ENCODE measurements at places on chromosomes 2 and 18.

GRCh38 chr2:179233626-179234430 is 30.8 kb downstream of the SESTD1 start:
- no peak for DNase-seq

DNA sequence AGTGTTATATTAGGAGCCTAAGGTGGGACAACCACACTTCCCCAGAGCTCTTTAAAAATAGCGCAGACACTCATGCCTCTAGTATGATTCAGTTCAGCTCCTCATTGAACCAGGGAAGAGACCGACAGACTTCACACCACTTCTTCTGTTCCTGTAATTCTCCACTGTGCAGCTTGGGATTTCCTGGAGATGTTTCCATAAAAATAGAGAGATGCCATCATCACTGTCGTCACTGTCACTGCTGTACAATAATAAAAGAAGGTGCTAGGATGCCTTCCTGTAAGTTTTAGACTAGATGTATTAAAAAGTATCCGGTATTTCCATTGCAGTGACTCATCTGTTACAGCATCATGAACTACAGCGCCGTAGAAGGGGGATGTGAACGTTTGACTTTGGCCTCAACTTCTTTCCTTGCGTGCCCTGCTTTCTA is 110.9 kb downstream of the FAM210A start:
- no peak for DNase-seq

DNA sequence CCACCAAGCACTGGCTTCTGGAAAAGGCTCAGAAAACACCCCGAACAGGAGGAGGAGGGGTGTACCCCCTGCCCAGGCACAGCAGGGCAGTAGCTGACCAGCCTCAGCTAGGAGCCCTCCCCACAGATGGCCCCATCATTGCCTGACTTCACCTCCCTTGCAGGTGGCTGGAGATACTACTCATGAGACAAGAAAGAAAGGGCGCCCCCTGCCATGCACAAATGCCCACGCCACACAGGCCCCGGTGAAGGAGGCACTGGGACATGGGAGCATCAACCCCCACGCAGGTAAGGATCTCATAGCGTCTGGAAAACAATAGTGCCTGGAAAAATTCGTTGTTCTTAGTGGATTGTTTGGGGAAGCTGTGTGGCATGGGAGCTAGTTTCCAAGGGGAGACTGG is 240.6 kb downstream of the TFCP2L1 start:
- no peak for DNase-seq

DNA sequence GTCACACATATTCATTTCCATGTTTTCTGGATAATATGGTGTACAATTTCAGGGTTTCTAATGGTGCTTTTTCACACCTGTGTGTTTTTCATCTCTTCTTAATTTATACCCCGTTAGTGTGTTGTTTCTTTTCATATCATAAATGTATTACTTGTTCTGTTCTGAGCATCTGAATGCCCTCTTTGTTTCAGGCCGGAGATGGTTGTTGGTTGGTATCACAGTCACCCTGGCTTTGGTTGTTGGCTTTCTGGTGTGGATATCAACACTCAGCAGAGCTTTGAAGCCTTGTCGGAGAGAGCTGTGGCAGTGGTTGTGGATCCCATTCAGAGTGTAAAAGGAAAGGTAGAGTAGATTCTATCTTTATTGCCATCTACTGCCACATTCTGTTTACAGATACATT is 45.1 kb upstream of the TBR1 start:
- DNase-seq = no peak

DNA sequence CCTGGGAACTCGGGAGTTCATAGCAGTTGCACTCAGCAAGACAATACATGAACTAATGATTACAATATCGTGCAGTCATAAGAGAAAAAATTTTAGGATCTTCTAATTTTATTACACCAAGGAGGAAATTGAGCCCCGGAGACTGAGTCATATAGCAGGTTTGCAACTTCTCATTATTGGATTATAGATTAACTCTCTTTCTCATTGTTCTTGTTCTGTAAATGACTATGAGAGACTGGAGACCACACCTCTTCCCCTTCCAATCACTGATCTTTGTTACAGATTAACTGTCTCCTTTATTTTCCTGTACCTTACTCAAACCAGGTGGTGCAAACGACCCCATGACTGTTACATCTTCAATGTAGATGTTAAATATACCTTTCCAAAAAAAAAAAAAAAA is 435.8 kb upstream of the DDX18 start:
- no peak for DNase-seq

GRCh38 chr2:186912979-186913378 is 64.0 kb upstream of the ZSWIM2 start:
- no peak for DNase-seq

DNA sequence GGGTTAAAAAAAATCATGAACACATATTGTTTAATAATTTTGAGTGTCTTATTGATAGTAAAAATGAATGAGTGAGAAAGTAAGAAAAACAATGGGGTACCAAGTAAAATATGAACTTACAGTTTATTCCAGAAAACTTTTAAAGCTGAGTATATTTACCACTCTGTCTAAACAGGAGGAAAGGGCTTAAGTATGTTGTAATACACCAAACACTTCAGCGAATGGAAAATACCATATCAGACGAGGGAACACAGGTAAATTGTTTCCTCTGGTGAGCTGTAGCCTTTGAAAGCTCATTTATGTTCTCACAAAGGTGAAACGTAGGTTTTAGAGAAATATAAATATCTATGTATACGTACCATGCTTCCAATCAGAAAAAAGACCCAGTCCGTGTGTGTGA is 1209.6 kb upstream of the ZEB2 start:
- DNase-seq = no peak

DNA sequence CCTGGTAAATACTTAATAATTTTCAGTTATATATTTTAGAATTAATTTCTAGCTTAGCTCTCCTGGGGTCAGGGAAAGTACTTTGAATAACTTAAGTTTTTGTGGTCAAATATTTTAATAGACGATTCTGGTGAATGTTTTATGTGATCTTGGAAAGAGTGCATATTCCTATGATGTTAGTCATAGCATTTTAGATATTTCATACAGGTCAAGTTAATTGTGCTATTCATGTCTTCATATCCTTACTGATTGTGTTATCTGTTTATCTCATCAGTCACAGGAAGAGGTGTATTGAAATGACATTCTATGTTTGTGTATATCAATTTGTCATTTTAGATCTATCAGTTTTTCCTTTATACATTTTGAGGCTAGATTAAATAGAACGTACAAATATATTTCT is 576.2 kb downstream of the CPS1 start:
- no peak for DNase-seq

DNA sequence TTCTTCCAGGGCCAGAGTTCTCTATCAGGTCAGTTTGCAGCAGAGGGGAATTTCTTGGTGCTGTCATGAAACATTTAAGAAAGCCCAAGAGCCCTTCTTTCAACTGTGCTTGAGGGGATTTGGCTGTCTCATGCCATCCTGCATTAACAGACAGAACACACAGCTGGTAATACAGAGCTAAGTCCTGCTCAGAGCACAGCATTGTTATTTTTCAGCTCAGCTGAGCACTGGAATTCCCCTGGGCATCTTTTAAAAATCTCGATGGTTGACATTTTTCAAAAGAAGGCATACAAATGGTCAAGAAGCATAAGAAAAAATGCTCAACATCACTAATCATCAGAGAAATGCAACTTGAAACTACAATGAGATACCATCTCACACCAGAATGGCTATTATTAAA is 14.9 kb upstream of the IL1R2 start:
- no peak for DNase-seq

- no peak for DNase-seq
Observed at GRCh38 chr2:102512161-102512560, 39.1 kb downstream of the SLC9A4 start.

DNA sequence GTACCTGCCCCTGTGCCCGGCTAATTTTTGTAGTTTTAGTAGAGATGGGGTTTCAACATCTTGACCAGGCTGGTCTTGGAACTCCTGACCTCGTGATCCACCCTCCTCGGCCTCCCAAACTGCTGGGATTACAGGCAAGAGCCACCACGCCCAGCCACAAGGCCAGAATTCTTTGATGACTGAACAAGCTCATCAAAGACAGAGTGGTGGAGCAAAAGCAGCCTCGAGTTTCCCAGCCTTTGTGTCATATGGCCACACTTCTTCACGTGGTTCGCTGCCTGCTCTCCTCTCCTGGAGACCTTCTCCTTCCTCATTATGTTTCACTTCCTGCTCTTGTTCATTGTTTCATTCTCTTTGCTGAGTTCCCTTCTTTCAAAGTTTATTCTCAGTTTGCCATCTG is 9.9 kb upstream of the NPC1 start:
- DNase-seq = no peak

DNA sequence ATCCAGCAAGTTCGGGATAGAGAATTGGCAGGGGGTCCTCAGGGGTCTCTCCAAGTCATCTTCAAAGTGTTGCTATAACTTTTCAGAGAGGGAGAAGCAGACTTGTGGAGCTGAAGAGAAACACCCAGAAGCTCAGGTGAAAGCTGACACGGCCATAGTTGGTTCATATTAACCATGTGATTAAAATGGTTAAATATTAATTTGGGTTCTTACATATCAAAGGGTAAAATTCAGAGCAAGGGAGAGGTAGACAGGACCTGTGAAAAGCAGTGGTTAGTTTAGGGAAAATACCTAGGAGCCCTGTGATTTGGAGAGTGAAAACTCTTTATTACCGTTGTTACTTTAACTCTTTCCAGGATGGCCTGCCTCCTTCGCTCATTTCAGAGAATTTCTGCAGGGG is at the start of gene UGT1A6:
TSS of gene UGT1A6 (plus strand) at position 243 of the 400 bp plus-strand sequence. CDS start at position 358, 115 bp downstream.
- DNase-seq = no peak

Data from neural crest cell (in vitro differentiated cells).